ENCODE measurements at places on chromosomes 4 and X.

DNA sequence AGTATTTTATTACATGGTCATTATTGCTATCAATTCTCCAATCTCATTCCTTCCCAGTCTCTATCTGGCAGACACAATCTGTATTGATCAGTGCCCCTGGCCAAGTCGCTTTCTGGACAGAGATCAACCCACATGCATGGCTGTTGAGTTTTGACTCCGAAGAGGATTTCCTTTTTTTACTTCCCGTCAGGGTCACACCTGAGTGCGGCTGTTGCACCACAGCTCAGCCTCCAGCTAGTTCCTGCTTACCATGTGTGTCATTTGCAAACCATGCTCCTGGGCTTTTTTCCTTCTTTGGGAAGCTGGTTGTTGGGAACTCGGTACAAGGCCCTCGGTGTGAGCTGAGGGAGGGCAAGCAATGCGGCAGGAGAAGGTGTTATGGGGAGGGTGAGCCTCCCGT, 11.7 kb downstream of the MAGED2 start:
- no peak for DNase-seq

DNA sequence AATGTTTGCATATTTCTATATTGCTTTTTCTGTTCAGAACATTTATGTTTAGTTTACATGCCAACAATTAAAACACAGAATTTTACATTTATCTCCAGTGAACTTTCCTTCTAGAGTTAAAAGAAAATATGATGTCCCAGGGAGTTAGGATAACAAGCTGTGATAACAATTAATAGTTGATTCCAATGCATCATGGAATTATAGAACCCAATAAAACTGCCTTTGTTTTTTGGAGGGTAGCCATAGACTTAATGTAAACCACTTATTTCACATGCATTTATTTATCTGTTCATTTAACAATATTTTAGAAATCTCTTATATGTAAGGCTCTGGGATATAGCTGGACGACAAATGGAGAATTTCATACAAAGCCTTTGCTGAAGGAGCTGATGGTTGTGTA, 180.0 kb downstream of the CFAP299 start:
- DNase-seq: no peak

DNA sequence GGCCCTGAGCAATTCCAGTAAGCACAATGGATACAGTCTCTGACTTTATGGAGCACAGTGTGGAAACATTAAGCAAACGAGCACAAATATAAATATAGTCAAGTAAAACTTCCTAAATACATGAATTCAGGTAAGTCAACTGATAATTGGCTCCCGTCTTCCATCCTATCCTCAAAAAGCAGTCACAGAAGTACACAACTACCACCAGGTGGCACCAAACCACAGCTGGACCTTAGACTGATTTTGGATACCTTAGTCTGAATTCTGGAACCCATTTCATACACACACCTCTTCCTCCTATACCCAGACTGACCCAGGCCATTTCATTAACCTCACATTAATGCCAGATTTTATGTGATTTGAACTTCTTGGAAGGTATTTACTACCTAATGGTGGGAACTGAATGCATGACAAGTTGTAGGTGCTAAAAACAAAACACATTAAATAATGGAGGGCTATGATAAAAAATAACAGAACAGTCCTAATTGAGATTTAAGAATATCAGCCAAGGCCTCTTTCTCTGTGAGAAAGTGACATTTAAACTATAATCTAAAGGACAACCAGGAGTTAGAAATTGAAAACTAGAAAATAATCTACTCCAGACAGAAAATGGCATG, 77.5 kb downstream of the ELF2 start:
- peak; percentile 60 for DNase-seq

DNA sequence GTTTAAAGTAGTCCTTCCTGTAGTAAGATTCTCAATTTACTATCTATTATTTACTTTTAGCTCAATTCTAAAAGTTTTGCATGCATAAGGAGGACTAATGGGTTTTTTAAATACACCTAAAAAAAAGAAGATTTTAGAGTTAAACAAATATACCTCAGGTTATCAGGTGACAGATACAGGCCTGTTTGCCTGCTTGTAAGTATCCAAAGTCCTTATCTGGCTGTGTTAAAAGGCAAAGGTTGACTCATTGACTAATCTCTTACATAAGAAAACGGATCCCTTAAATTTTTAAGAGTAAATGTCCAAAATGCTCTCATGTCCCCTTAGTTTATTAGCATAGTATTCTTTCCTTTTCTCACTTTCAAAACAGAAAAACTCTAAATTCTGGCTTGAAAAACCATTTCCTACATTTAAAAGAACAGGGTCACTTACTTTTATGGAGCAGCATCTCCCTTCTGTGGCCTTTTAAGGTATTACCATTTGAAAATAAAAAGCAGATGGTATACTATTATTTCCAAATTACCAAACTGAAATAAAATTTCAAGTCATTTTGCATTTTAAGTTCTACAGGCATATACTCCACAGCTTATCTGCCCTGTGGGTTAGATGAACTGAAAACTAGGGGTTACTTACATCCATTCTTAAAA, 4.5 kb downstream of the CBR4 start:
- DNase-seq: no peak

- no peak for DNase-seq
These were observed 697 bp downstream of the CEP135 start for GRCh38 chr4:55949482-55949802.

Data from AG09319 (cell line).